Fibroblast of pulmonary artery (primary cell): ENCODE measurements at places on chromosomes 5 and 9.

- DNase-seq, result no peak
Observed at GRCh38 chr9:127865645-127866464, 11.4 kb upstream of the ENG start.

GRCh38 chr9:110801426-110801825 lies 132.8 kb downstream of the MUSK start:
- no peak for DNase-seq

DNA sequence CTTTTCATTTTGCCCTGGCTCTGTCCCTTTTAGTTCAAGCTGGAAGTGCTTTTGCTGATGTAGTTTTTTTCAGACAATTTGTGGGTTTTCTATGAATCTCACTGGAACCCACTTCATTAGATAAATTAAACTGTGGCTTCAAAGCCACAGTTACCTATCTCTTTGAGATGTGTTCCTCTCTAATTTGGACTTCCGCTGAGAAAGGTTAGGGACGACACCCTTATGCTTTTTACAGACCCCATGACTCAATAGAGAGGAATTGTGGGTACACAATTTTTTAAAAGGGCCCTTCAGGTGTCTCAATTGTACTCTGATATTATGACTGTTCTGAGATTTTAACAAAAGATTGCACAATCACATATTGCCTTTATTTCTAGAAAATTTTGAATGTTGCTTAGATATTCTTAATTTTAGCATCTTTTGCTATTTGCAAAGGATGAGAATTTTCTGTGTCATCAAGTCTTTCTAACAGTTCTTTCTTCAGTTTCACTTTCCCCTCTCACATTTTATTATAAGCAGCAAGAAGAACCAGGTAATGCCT lies 110.6 kb downstream of the GADD45G start:
- no peak for DNase-seq

DNA sequence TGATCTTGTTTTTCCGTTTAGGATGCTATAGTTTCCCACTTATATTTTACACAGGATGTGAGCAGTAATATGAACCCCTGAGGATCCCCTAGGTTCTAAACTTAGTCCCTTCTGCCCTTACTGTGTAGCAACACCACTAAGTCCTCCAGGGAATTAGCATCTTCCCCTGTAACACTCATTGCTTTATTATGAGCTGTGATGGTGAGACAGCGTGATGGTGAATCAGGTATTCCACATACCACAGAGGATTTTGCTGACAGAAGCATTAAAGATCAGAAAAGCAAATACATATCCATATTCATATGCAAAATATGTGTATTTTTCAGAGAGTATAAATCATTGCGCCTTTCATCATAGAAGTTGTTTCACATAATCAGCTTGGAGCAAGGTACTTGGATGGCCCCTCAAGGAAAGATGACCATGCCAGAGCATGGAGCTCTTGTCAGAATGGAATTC lies 317.0 kb downstream of the ICE1 start:
- no peak for DNase-seq

GRCh38 chr9:21904371-21904770 lies 89.8 kb downstream of the CDKN2A start:
- no peak for DNase-seq

DNA sequence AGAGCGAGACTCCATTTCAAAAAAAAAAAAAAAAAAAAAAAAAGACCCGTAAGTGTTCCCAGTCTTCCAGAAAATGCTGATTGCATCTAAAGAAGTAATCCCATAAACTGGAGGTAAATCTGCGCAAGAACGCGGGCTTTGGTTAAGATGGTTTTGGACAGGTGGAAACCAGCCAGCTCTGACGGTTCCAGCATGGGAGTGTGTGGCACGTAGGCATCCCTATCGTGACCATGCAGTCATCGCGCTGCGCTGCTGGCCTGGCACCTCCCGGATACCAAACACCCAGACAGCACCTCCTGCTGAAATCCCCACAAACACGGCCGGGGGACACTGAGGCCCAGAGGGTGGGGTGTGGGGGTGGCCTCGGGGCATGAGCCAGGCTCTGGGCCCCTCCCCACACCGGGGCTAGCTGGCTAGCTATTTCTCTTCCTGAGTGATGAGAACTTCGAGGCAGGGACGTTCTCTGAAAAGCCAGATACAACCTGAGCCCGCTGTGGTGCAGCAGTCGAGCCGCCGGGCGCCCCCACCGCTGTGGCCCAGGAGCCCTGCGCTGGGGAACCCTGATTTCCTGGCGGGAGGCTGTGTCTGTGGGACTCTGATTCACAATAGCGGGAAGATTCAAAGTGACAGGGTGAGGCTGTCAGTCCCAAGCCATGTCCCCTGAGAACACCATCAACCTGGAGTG lies 32.2 kb upstream of the NOTCH1 start:
- DNase-seq, result no peak

GRCh38 chr9:36679710-36680109 lies 107.0 kb downstream of the MELK start:
- DNase-seq, result no peak

GRCh38 chr9:134396825-134397224 lies 70.6 kb downstream of the RXRA start:
- peak; percentile 20 for DNase-seq

- no peak for DNase-seq
Observed at GRCh38 chr9:128190516-128191405, 611 bp downstream of the CIZ1 start.

DNA sequence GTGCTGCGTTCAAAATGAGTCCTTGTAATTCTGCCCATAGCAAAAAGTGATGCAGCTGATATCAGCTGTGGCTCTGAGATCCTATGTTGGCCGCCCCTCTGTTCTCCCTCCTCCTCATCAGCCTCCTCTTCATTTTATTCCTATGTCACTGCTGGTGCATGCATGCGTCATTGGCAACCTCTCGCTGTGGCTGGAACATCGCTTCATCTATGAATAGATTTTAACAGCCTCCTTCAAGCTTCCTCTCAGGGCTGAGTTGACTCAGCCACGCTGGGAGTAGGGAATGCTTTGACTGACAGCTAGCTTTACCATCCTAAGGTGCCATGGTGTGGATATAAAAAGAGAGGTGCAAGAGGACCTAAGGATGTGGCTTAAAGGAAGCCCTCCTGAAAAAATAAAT lies 303.5 kb downstream of the PLK2 start:
- DNase-seq, result peak; percentile 51

GRCh38 chr9:95778957-95779356 lies 96.5 kb upstream of the ERCC6L2 start:
- DNase-seq, result peak; percentile 80

DNA sequence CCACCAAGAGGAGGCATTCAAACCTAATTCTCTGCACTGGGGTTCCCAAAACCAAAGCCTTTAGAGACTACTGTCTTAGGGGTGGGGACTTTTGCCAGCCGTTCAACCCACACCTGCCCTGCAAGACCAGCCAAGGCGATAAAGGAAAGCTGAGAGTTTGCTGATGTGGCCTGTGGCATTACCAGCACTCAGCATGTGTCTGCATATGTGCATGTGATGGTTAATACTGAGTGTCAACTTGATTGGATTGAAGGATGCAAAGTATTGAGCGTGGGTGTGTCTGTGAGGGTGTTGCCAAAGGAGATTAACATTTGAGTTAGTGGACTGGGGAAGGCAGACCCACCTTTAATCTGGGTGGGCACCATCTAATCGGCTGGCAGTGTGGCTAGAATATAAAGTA lies 474.2 kb downstream of the MED10 start:
- DNase-seq, result no peak

DNA sequence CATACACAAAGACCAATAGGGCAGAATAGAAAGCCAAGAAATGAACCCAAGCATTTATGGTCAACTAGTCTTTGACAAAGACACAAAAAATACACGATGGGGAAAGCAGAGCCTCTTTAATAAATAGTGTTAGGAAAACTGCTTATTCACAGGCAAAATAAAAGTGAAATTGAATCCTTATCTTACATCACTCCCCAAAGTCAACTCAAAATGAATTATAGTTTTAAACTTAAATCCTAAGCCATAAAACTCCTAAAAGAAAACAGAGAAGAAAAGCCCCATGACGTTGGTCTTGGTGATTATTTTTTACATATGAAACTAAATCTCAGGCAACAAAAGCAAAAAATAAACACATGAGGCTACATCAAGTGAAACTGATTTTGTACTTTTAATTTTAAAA lies 46.8 kb downstream of the CHSY3 start:
- no peak for DNase-seq

DNA sequence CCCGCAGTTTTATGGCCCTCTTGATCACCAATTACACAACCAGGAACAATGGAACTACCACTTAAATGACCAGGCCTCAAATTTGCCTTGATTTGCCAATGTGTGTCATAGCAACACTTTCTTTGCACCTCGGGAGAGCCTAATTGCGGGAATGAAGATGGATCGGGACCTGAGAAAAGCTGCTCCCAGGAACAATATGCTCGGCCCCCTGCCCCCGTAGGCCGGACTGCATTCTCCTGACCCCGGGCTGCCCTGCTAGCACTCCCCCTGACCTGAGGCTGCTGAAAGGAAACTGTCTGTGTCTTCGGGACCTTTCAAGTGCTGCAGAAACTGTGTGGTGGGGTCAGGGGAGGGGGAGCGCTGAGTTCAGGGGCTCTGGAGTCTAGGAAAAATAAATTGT lies 294.3 kb upstream of the IRX1 start:
- no peak for DNase-seq

- peak; percentile 93 for DNase-seq
Observed at GRCh38 chr9:95508968-95509850, 7.6 kb downstream of the PTCH1 start.

DNA sequence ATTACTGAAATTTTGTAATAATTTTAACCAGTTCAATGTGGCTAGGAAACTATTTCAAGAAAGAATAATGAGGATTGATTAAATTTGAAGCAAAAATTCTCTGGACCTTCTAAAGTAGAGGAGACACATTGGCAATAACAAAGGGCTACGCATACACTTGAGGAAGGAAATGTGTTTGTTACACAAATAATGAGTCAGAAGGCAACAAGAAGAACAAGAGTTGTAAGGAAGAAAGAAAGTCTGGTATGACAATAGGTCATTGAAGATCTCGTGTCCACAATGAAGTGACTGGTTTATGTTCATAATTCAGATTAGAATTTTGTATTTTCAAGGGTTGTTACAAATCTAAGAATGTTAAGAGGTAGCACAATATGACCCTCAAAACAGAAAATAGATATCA lies 25.8 kb downstream of the ST8SIA4 start:
- peak; percentile 23 for DNase-seq

- peak; percentile 21 for DNase-seq
Observed at GRCh38 chr9:87007711-87008366, 60.5 kb upstream of the GAS1 start.

DNA sequence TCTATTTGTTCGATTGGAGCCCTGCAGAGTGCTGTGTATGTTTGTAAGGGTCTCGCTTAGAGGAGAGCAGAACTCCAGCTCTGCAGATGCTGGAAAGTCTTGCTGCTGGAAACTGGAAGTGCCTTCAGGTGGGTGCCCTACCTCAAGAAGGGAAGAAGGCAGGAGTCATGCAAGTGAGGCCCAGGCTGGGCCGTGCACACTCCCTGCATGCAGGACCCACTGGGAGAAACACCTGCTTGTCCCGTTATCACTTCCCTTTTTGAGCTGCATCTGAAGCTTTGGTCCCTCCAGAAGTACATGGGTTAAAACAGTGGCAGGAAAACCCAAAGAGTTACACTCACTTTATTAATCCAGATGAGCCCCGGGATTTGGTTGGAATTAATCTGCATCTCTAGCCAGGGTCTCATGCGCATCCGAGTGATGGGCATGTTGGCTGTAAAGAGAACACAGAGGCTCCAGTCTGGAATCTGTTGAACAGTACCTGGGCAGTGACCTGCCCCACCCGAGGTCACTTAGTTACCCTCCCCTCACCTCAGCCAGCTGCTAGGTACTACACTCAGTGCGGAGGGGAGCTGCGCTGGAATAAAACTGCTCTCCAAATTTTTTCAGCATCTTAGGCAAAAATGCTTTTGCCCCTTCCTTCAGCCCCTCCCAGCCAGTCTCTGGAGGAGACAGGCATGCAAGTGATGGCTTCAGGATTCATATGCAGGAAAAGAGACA lies 1.4 kb downstream of the IRF1 start:
- DNase-seq, result no peak

DNA sequence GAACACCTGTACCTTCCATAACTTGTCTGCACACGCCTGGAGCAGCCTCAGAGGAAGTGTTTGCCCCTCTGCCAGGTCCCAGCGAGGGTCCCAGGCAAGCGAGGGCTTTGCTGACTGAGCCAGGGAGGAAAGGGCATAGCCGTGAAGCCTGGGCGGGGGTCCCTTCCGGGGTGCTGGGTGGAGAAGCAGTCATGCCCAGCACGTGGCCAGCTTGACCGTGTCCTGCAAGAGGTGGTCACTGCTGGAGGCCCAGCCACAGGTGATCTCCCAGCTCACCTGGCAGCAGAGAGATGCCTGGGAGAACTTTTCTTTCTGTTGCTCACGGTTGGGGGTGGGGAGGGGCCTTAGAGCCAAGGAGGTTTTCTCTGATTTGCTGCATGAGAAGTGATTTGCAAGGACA lies 195.3 kb downstream of the CACNA1B start:
- DNase-seq, result no peak

- DNase-seq, result peak; percentile 81
Observed at GRCh38 chr5:132190161-132190817, 37.4 kb downstream of the P4HA2 start.

DNA sequence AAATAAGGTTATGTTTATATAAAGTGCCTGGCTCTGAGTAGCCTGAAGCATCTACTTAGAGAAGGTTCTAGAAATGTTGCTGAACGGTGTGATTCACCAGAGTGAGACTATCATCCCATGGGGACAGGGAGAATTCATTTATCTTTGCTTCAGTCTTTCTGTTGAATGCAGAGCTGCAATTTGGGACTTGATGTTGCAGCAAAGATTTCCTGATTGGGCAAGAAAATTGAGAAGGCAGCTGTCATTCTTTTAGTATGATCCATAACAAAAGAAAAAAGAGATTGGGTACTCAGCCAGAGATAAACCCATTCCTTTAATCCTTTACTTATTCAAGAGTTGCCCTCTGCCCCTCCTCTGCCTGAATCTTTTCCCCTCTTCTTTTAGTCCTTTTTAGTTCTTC lies 456.3 kb upstream of the WWC1 start:
- DNase-seq, result no peak

GRCh38 chr9:84310883-84311282 lies 29.7 kb downstream of the SLC28A3 start:
- no peak for DNase-seq

- peak; percentile 23 for DNase-seq
Observed at GRCh38 chr5:137617528-137618205, 118.2 kb downstream of the KLHL3 start.

GRCh38 chr5:32265902-32266301 lies 46.8 kb downstream of the MTMR12 start:
- no peak for DNase-seq

GRCh38 chr5:75681125-75681830 lies 36.0 kb downstream of the POC5 start:
- peak; percentile 69 for DNase-seq

GRCh38 chr9:73412874-73413273 lies 261.2 kb downstream of the ANXA1 start:
- DNase-seq, result no peak
